ENCODE measurements at places on chromosomes 4 and X.

- DNase-seq, result no peak
These were observed 175.3 kb upstream of the FGF13 start for GRCh38 chrX:138886769-138887168.

DNA sequence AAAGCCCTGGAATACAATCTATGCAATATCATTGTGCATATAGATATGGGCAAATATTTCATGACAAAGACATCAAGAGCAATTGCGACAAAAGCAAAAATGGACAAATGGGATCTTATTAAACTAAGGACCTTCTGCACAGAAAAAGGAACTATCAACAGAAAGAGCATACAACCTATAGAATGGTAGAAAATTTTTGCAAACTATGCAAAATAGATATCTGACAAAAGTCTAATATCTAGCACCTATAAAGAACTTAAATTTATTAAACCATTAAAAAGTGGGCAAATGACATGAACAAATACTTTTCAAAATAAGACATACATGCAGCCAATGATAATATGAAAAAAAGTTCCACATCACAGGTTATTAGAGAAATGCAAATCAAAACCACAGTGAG lies 312.9 kb downstream of the GLUD2 start:
- DNase-seq, result no peak

GRCh38 chr4:150518559-150518958 lies 63.4 kb upstream of the MAB21L2 start:
- no peak for DNase-seq

DNA sequence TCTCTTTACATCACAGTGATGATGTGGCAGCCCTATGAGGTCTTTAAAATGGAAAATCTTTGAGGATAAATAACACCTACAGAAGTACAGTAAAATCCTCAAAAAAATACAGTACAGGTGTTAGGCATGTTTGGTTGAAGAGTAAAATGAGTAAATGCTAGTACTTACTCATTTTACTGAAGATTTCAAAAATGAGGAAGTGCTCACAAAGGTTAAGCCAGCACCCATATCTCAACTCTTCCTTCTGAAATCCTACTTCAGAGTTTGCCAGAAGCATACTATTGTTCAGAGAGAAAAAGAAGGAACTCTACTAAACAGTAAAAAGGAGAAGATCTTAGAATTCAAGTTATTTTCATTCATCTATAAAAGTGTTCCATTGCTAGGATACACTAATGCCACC lies 130.9 kb downstream of the CBR4 start:
- no peak for DNase-seq

- DNase-seq, result no peak
These were observed 5.2 kb downstream of the NKX3-2 start for GRCh38 chr4:13539047-13539618.

- no peak for DNase-seq
These were observed 64.4 kb downstream of the TBC1D19 start for GRCh38 chr4:26648260-26648659.

DNA sequence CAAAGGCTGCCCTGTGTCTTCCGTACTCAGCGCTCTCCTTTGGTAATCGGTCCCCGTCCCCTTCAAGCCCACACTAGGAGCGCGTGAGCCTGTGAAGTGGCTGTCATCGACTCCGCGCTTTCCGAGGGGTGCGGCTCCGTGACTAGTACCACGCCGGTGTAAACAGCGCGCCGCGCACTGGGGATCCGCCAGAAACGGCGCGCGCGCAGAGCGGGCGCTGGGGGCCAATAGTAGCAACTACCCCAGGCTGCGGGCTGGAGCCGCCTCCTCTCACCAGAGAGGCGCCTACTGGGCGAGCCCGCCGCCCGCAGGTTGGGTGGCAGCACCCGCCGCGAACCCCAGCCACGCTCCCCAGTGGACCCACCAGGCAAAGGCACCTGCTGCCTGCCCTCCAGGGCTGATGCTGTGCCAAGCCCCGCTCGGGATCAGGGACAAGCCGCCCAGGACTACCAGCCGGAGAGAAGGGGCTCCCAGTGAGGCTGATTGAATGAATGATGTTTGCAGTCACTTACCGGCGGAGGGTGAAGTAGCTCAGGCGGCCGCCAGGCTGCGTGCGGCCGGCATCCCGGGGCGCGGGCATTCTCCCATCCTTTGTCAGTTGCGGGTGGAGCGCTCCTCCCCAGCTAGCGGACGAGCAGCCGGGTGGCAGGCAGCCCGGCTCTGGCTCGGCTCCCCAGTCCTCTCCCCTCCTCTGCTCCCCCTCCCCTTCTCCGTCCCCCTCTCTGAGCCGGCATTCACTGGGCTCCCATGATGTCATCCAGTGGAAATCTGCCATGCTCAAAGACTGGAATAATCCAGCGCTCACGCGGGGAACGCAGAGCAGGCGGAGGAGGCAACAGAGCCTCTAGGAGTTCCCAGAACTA lies 370.3 kb upstream of the SMIM31 start:
- peak; percentile 1 for DNase-seq

GRCh38 chr4:96642490-96642889 lies 802.6 kb downstream of the PDHA2 start:
- no peak for DNase-seq

- no peak for DNase-seq
These were observed 1069.5 kb downstream of the FAM133A start for GRCh38 chrX:94743478-94743877.

DNA sequence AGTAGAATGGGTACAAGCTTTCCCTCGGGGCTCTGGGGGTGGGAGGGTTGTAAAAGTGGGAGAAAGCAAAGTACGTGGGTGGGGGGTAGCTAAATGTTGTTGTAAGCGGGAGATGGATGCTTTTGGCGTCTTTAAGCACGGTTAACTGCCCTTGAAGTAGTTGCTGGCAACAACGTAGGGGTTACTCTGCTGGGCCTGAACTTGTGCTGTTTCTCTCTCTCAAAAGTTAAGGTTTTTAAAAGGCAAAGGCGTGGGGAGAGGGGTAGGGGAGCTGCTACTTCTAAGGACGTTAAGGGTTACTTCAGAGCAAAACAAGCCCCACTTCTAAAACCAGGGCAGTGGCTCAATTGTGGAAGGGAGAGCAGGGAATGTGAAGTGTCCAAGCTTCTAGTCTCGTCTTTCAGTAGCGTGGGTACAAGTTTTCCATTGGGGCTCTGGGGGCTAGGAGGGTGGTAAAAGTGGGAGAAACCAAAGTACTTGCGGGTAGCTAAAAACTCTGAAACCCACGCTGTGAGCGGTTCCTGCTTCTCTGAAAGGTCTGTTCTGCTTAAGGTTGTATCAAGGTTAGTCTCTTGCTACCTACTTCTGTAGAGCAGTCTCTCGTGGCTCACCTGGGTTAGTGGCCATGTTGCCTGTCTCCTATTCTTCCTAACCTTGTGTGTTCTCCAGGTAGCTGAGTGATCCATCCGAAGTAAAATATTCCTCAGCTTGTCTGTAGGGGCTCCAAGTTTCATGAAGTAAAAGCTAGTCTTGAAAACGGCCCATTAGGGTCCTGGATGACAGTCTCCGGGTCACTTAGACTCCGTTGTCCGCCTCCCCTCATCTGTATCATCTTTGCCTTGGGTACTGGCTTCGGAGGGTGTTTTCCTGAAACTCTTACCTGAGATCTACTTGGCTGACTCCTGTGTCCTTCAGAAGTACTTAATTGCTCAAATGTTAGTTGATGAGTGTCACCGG lies 1.7 kb upstream of the WDR1 start:
- DNase-seq, result no peak

DNA sequence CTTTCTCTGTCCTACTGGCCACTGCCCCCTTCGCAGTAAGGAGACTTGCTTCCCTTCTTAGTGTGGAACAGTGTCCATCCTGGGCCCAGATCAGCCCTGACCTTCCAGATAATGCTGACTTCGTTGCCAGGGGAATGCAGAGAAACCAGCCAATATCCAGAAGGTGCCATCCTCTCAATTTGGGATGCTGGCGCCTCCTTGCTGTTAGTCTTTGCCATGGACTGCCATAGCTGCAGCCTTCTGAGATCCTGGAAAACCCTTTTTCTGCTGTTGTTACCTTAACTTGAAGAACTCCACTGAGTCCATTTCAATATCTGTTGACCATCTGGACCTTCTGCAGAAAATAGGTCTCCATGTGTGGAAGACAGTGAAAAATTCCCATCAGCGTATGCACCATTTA lies 21.8 kb downstream of the RAI2 start:
- DNase-seq, result no peak

DNA sequence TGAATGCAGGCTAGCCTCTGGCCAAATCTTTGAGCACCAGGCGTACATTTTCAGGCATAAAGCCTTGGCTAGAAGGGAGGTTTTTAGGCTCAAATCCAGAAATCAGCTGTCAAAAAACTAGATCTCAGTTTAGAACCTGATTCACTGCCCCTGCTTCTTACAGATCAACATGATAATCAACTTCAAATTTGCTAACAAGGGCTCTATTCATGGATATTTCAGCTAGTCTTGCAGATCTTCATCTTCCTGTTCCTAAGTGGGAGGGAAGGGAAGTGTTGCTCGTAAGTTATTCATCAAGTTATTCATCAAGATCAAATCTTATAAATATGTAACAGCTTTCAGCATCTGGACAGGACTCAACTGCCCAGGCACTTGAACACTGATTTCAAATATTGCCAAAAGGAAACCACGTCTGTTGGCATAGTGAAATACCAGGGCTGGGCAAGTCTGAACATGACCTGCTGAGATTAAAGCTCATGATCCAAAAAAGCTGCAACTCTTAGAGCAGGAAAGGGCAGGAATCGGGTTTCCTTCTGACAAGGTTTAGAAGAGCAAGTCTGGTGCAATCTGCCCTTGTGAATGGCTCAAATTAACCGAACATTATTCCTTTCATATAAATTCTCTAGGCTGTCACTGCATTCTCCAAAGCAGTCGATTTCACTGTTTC lies 200.3 kb downstream of the PDGFC start:
- no peak for DNase-seq

GRCh38 chr4:819401-820229 lies 6.3 kb downstream of the CPLX1 start:
- no peak for DNase-seq

DNA sequence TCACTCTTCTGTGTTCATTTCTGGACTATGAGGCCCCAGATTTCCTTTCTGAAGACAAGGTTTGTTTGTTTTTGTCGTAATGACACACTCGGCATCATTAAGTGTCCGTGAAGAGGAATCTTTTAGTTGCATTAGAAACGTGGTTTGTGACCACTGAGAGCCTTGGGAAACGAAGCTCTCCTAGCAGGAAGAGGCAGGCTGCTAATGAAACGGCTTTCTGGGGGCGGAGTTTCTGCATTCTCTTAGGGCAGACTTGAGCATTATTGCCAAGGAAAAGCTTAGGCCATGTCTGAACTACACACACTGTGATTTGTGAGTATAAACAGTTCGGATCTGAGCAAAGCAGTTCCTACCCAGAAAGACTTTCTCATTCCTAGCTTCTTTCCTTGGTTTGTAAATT lies 64.0 kb downstream of the SOX3 start:
- DNase-seq, result no peak

DNA sequence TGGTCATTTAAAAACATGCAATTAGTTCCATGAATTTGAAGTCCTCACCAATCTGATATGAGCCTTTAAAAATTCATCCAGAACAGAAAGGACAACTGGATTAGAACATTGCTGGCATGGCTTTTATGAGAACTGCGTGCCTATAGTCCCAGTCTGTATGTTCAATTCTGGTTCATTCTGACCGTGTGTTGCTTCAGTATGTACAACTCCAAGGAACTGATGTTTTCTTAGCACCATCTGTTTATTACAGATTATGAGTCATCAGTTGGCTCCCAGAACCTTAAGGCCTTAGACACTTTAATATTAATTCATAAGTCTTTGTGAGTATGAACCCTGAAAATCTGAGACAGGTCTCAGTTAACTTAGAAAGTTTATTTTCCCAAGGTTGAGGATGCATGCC lies 115.0 kb downstream of the CEP44 start:
- DNase-seq, result peak; percentile 26

- no peak for DNase-seq
These were observed 27.3 kb upstream of the GPRASP2 start for GRCh38 chrX:102684772-102685520.

- no peak for DNase-seq
These were observed 236.1 kb upstream of the EDNRA start for GRCh38 chr4:147244786-147245185.

DNA sequence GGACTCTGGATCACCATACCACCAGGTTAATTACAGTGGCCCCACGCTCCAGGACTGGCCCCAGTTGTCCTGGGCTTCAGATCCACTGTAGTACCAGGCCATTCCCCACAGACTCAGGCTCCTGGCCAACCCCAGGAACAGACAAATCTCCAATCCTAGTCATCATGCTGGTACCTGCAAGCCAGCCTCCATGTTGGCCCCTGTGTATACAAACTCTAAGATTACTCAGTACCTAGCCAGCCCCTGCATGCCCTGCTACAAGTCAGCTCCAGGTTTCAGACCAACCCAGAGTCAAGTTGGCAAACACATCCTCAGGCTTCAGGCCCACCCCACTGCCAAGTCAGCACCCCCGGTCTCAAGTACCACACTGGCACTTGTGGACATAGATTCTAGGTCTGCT lies 85.9 kb downstream of the KLF8 start:
- no peak for DNase-seq

- no peak for DNase-seq
These were observed 2733.3 kb downstream of the PCDH7 start for GRCh38 chr4:33453436-33453835.

GRCh38 chr4:153126137-153126536 lies 78.1 kb upstream of the TRIM2 start:
- DNase-seq, result no peak

GRCh38 chr4:153771046-153771445 lies 11.2 kb upstream of the RNF175 start:
- DNase-seq, result no peak

DNA sequence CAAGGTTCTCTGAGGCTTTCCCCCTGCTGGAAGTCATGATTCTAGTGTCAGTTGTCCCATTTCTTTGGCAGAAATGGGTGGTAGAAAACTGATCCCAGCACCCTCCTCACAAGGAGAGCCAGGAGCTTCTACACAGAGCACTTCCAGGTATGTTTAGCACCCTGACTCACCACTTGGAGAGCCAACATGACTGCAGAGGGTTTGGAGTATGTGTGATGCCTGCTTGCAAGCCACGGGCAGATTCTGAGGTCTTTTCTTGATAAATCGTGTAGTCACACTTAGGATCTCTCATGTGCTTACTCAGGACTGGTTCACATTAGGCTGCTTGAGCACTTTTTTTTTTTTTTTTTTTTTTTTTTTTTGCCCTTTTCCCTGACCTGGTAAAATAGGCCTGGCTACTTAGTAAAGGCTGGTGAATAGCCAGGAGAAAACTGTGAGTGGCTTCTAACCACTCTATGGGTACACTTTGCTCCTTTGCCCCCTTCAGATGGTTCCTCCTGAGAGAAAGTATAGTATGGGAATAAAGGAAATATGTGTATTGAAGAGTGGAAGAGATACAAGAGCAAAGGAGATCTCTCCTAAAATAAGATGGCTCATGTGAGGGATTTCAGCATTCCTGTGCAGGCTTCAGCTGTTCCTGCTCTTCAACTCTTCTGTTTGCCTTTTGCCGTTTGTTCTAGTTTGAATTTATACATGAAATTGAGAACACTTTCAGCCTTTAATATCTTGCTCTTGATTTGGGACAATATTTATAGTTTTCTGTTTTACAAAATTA lies 103.6 kb downstream of the EMCN start:
- DNase-seq, result no peak

- DNase-seq, result no peak
These were observed 20.7 kb upstream of the GRXCR1 start for GRCh38 chr4:42871671-42872290.

All from fibroblast of skin of left biceps (primary cell).